Effector CD4-positive, alpha-beta T cell (primary cell): ENCODE measurements at places on chromosomes 6 and 20.

GRCh38 chr6:33886673-33887144 lies 82.9 kb upstream of the MLN start:
- peak; percentile 8 for DNase-seq

- DNase-seq = no peak
These were observed 2.5 kb upstream of the SRC start for GRCh38 chr20:37343212-37343993.

- DNase-seq = no peak
These were observed 103.2 kb downstream of the ARMC2 start for GRCh38 chr6:108951351-108951953.

DNA sequence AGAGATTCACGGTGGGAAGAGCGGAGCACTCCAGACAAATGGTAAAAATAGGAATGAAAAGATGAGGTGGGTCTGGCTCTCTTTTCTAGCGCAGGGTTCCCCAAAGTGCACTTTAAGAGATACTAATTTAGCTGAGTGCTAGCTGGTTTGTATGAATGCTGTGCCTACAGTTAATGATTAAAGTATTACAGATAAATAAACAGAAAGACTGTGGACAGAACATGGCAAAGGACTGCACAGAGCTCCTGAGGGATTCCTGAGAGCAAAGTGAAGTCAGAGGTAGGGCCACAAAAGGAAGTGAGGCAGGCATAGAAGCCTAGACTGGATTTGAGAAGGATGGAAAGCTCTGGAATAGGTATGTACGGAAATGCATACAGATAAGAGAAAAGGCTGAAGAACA lies 114.5 kb downstream of the INSM1 start:
- no peak for DNase-seq

DNA sequence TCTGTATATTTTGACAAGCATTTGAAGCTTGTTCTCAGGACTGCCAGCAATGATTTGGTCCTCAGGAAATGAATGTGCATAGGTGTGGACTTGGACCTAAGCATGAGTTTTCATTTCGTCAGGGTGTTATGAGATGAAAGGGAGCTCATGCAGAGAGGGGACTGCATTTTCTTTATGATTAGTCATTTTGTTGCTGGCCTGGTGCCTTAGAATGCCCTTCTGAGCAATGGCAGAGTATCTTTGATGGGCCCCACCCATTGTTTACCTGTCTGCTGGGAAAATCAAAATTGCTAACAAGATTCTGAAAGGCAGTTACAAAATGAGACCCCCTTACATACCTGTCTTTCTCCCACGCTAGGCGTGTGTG lies 51.5 kb upstream of the MTHFD1L start:
- no peak for DNase-seq

GRCh38 chr6:110581679-110582078 lies 105.3 kb upstream of the SLC22A16 start:
- DNase-seq = no peak

DNA sequence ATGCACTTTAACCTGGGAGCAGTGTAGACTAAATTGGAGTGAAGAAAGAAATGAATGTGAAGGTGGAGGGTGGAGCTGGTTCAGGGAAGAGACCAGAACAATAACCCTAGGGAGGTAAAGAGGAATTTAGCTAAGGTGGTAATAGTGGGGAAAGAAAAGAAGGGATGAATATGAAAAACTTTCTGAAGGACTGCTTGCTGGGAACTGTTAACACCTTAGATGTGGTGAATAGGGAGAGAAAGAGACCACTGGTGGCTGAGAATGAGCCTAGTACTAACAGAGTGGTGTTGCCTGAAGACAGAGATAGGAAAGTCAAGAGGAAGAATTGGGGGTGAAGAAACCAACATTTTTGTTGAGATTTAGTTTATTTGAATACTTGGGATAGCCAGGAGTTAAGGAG lies 78.4 kb upstream of the HS3ST5 start:
- DNase-seq = no peak
